ENCODE measurements at places on chromosomes 1 and 21. TPM values are rescaled to one million over a fixed set of nuclear protein-coding genes. Genes with fewer than 3 reads are reported as not detected.

DNA sequence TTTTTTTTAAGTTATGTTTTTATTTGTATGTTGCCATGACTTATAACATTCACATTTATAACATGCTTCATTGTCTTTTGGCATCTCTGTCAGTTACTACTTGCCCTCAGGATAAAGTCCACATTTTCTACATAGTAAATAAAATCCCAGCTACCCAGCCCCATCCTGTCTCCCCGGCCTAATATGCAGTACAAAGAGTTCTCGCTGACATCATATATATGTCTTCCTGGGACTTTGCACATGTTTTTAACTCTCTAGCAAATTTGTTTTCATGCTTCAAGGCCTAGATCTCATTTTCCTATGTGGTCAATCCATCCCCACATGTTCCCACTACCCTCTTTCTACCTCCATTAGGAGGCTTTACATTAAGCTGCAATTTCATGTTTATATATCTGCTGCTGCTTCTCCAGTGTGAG is 33.0 kb upstream of the IVNS1ABP start:
- DNase-seq = no peak

- no peak for DNase-seq
Measured at GRCh38 chr1:247465796-247466195, 7.9 kb upstream of the OR2B11 start.

GRCh38 chr1:63623952-63624351 is 30.7 kb downstream of the PGM1 start:
- DNase-seq = no peak

Gene ROR1
- 39.6 TPM for polyA plus RNA-seq

Data from right renal pelvis (tissue), 4 donors.